ENCODE measurements at places on chromosomes 11 and 22.

GRCh38 chr11:59264736-59265135 lies 52.0 kb upstream of the MPEG1 start:
- no peak for DNase-seq

DNA sequence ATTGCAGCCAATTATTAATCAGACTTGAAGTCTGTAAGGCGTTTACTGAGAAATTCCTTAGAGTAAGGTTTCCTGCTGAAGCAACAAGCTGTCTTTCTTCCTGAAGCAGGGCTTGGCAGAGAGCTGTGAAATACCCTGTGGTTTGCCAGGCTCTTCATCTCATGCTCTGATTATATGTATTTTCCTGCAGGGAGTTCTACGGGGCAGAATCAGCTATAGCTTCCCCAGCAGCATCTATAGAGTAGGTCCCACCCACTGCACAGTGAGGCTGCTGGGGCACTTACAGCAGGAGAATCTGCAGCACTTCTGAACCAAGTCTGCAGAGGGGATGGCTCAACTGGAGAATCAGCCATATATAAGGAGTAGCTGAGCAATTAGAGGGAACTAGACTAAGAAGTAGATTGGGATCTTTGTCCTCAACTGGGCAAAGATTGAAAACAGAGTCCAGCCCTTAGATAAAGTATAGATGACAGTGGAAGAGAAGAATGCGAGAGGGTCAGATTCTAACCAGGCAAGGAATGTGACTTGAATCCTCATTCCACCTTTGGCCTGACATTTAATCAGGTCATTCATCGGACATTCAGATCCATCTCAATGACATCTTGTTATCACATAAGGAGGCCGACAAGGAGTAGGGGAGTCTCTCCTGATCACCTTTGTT lies 37.6 kb downstream of the CNTF start:
- DNase-seq = no peak

DNA sequence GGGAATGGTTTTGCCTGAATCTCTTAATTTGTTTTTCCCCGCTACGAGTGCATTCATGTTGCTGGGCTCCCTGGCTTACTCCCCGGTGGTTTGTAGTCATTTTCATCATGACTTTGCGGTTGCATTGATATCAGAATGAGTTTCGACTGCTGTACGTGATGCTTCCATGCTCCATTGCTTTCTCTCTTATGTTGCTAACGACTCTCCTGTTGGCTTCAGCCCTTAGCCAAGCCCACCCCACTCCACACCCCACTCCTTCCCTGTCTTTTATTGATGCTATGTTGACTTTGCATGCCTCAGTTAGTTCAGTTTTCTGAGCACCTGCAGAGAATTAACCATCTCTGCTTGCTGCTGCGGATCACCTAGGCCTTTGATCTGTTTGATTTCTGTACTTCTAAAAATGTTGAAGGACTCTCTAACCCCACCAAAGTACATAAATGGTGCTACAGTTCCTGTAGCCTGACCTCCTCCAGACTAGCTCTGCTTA lies 65.3 kb downstream of the ARFGAP2 start:
- DNase-seq = no peak

DNA sequence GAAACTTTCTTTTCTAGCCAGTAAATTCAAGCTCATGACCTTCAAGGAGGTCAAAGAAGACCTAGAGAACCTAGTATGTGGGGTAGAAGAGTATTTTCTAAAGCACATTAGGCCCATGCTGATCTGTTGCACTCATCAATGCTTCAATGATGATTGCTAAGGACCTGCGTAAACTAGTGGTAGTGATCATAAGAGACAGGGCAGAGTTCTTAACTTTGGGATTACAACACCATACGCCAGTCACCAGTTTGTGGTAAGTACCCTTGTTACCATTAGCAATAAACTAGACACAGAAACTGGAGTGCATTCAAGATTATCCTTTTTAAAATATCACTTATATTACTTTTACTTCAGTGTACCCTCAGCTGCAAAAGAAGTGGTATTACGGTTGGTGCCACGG lies 490.3 kb downstream of the BUD13 start:
- DNase-seq = no peak

GRCh38 chr11:44709281-44709562 lies 17.5 kb upstream of the TSPAN18 start:
- DNase-seq = no peak

- DNase-seq = no peak
Measured at GRCh38 chr22:32603651-32604540, 129.3 kb downstream of the FBXO7 start.

- no peak for DNase-seq
Measured at GRCh38 chr11:117706322-117706814, 90.6 kb downstream of the DSCAML1 start.

- no peak for DNase-seq
Measured at GRCh38 chr11:20962581-20962980, 293.2 kb downstream of the NELL1 start.

DNA sequence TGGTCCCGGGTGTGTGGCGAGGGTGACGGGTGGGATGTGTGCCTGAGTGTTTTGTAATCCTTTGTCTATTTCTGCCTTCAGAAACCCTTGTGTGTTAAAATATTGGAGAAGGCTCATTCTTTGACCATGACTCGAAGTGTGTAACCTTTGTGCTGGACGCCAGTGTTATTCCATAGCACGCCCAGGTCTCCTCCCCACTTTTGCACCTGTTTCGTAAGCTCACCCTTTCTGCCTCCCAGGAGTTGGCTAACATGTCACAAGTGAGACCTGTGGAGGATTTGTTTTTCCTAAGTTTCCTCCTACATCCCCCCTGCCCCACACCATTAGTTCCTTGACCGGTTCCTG lies 382 bp downstream of the C11orf54 start:
- no peak for DNase-seq

DNA sequence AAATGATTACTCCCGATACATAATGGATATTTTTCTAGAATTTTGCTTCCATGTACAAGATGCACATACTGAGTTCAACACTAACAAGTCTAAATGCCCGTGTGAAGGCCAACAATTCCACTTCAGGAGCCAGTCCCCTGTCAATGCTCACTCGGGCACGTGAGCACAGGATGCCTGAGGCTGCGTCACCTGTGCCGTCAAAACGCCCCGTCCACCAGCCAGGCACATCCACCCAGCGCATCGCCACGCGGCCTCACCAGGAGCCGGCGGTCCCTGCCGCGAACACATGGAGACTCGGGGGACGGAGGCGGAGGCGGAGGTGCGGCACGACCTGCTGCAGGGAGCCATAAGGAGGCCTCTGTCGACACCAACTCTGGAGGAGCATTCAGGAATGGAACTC lies 9.8 kb downstream of the TOLLIP start:
- no peak for DNase-seq

DNA sequence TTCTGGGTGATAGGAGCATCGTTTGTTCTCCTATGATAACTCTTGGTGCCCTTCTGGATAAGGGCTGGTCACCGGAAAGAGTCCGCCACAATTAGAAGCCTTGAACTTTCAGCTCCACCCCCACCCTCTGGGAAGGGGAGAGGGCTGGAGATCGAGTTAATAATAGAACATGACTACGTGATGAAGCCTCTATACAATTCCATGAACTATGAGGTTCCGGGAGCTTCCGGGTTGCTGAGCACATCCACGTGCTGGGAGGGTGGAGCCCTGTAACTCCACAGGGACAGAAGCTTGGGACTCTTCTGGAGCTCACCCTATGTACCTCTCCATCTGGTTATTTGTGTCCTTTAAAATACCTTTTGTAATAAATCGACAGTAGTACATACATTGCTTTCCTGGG lies 40.3 kb downstream of the ARHGAP42 start:
- DNase-seq = no peak

GRCh38 chr11:134638796-134639430 lies 226.9 kb upstream of the B3GAT1 start:
- no peak for DNase-seq

DNA sequence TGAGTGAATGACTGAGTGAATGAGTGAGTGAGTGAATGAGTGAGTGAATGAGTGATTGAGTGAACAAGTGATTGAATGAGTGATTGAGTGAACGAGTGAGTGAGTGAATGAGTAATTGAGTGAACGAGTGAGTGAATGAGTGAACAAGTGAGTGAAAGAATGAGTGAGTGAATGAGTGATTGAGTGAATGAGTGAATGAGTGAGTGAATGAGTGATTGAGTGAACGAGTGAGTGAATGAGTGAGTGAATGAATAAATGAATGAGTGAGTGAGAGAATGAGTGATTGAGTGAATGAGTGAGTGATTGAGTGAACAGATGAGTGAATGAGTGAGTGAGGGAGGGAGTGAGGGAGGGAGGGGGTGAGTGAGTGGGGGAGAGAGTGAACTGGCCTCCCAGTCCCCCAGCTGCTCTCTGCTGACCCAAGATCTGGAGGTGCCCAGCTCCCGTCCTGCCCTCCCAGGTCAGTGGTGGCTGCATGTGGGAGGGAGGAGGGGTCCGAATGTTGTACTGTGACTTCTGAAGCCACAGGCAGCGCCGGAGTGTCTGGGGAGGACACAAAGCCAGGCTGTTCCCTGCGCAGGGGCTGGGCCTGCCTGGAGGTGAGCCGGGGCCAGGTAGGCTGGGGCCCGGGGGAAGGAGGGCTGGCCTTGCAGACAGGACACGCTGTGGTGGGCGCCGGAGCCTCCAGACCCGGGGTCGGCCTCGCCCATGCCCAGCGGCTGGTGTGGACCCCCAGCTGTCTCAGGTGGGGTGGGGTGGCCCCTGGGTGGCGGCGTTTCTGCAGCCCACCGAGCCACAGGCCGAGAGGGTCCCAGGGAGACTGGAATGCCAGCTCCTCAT lies 17.8 kb upstream of the PIM3 start:
- DNase-seq = no peak

DNA sequence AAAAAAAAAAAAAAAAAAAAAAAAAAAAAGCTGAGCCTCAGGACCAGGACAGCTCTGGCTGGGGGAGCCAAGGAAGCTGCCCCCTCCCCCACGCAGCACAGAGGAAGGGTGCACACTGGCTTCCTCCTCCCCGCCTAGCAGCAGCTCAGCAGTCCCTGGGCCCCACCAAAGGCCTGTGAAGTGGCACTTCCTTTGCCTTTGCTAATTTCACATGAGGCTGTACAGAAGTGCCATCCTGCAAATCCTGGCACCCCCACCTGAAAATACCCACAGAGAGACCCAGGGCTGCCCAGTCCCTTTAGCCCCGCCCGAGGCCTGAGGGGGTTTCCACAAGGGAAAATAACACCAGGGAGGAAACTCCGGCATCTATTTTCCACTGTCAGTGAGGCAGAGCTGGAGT lies 3.9 kb downstream of the RHOG start:
- no peak for DNase-seq

DNA sequence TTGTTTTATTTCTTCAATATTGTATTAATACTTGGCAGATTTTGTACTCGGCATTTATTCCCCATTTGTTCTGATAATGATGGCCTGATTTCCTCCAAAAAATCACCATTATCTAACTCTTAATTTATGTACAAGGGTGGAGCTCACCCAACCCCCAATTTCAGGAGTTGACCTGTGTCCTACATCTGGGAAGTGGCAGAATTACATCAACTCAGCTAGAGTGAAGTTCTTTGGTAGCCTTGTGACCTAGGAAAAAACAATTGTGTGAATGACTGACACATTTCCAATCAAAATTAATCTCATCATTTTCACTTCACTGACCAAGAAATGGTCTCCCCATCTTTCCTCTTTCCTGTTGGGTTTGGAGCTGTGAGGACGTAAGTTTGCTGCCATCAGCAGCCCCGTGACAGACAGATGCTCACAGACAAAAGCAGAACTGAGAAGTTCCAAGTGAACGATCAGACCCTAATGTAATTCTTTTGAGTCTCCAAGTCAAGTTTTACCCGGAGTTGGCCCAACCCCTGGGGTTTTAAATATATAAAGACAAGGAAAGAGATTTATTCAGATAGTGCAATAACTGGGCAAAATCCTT lies 16.6 kb upstream of the MS4A6E start:
- DNase-seq = no peak

GRCh38 chr11:107123022-107123421 lies 104.7 kb upstream of the GUCY1A2 start:
- no peak for DNase-seq

GRCh38 chr11:103420593-103420992 lies 311.4 kb downstream of the DYNC2H1 start:
- DNase-seq = no peak

DNA sequence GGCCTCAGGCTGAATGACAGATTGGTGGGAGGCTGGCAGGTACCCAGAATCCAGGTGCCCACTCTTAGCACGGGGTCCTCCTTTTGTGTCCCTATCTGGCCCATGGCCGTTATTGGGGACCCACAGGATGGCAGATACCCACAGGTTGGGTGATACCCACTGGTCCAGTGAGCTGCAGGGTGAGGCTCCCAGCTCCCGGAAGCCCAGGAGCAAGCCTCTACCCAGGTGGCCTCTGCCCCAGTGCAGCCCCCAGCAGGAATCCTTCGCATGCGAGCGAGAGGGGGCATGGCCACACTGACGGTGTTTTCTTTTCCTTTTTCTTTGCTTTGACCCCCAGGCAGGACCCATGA lies 116.1 kb downstream of the PHF21B start:
- DNase-seq = no peak

DNA sequence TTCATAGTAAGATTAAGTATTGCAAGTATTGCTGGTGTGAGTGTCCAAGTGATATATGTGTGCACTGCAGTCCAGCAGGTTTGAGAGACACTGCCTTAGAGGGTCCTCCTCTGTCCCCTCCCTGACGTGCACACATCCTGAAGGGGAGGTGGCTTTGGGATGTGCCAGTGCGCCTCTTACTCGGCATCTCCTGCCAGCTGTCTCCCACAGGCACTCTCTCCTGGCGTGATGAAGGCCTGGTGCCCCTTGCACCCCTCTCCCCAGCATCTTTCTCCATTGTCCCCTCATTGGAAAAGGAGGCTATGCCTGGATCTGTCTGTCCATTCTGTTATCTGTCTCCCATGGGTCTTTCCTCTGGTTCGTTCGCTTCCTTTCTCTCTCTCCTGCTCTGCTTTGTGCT lies 24.2 kb downstream of the GTPBP1 start:
- no peak for DNase-seq

DNA sequence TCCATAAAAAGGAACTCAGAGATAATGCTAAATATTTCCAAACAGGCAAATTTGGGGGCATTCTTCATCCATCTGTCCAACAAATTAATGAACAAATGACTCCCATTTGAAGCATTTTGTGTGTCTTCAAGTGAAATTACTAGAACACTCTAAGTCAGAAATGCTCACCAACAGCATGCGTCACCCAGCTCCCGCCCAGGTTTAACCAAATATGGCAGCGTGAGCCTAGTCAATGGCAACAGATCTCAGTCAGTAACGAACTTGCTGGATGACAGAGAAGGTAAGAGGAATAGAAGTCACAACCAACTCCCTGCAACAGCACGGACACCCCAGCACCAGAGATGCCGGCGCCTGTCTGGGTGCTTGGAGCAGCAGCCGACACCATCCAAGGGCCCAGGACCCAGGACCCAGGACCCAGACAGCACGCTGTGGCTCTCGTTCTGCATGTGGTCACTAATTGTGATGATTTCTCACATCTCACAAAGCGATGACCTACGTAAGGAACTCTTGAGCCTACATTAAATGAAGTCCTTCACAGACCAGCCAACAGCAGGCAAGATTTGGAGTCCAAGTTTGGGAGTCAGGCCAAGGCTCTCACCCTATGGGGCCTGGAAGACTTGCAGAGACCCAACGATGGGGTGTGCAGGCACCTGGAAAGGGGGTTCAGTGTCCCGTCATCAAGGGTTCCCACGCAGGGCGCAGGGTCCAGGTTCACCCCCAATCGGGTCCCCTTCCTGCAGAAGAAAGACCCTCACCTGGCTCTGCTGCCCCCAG lies 556.9 kb downstream of the BRD1 start:
- no peak for DNase-seq

GRCh38 chr11:62689421-62690183 lies at the start of gene LRRN4CL:
Gene LRRN4CL, minus strand, starts transcription at chr11:62689530. Its CDS starts 1,022 bp downstream, at chr11:62688508.
- DNase-seq = no peak
